ENCODE measurements at places on chromosomes 7 and 10.

GRCh38 chr7:45295222-45295621, 137.6 kb downstream of the RAMP3 start:
- no peak for DNase-seq

DNA sequence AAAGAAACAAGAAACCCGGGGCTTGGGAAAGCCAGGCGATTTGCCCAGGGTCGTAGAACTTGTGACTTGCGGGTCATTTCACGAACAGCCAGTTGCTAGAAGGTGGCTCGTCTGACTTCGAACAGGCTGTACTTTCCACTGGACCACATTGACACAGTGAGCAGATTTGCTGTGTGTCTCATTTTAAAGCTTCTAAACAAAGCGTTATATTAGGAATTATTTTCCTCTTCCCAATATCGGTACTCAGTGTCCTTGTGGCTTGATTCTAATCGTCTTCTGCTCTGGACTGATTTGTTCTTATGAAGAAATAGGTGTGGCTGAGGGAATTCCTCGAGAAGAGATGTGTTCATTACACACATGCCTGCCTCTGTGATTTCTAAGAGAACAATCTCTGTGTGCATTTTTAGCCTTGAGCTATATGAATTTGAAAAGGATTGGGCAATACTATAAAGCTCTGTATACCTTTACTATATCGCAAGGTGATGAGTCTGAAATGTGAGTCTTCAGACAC, 150.0 kb upstream of the PRR15 start:
- no peak for DNase-seq

GRCh38 chr7:132078891-132079735, 497.2 kb downstream of the PLXNA4 start:
- no peak for DNase-seq

DNA sequence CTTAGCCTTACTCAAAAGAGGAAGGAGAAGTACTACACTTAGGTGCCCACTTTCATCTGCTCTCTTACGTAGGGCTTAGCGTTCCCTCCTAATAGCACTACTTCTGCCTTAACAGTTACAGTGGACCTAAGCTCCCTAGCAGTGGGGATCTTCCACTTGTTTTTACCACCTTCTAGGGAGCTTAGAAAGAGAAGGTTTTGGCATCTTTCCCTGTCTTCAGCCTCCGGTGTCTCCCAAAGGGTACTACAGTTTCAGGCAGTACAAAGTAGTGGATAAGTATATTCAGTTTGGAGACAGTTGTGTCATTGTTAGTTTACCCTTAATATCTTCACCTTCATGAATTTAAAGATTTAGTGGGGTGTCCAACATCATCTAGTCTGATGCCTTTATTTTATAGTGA, 14.6 kb downstream of the CHRM2 start:
- no peak for DNase-seq

DNA sequence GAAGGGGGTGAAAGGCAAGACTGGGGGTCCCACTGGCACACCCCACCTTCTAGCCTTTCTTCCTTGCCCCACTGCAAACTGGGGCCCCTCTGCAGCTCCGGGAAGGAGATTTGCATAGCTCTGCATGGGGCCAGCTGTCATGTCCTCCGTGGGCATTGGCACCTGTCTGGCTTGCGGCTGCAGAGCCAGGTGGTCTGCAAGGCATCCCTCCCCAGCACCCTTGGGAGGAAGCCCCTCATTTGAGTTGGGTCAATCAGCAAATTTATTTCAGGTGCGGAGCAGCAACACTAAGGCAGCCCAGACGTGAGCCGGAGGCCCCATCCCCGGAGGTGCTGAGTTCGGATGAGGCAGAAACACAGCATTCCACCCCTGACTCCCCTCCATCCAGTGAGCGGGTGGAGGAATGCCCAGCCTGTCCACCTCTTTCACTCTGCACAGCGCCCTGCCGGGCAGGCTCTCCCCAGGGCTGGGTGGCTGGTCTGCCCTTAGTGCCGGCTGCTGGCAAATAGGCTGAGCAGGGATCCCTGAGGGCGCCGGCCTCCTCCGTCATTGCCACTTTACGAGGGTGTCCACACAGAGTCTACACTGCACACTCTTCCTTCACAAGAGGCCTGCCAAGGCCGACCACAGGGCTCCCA, 143.2 kb downstream of the TCERG1L start:
- DNase-seq: no peak

DNA sequence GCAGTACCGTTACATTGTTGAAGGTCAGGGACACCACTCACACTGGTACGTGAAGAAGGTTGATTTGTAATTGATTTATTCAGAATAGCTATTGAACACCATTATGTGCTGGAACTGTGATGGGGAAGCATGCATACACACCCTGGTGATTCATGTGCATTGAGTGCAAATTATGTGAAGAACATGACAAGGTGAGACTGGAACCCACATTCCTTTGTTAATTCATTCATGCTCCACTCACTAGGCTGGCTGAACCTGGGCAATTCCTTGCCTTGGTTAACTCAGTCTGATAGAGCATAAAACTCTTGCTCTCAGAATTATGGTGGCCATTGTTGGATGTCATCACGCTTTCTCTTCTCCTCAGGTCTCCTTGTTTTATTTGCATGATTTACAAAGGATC, 67.3 kb upstream of the TPK1 start:
- no peak for DNase-seq

DNA sequence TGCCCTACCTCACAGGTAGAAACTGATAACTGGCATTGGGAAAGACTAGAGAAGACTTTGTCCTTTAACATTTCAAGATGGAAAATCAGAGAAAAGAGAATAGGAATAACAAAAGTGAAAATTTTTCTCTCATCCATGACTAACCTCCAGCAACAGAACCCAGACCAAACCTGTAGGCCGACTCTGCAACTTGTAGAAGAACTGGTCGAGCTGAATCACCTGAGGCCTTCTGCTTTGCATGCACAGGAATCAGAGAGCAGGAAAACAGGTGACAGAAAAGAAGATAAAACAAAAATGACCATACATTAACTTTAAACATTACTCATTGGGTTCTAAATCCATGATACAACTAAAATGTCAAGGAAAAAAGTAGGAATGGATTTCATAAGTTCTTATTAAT, 137.1 kb downstream of the SLC25A13 start:
- no peak for DNase-seq

DNA sequence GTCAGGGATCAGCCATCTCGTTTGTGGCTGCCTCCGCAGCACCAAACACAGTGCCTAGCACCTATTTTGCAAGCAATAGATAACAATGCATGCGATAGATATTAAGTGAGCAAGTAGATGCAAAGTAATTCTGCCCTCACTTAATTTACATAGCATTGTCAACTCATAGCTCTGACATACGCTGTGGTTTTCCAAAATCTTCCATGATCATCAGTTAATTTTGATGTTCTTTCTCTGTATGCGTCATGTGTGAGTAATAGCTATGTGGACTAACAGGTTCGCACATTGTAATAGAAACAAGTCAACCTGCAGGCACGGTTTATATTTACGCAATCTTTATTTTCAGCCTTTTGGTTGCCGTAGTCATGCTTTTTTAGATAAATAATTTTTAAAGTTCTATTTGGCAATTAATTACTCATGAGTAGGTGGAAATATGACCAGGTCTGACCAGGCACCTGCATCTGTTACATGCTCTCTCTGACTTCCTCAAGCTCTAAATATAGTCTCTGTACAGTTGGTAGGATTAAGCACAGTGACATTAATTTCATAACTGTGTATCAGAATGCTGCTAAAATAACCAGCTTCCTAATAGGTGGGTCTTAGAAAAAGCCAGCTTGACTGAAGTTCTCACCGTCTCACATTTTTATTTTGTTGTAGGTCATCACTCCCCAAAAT, 13.3 kb downstream of the MAP3K8 start:
- no peak for DNase-seq

DNA sequence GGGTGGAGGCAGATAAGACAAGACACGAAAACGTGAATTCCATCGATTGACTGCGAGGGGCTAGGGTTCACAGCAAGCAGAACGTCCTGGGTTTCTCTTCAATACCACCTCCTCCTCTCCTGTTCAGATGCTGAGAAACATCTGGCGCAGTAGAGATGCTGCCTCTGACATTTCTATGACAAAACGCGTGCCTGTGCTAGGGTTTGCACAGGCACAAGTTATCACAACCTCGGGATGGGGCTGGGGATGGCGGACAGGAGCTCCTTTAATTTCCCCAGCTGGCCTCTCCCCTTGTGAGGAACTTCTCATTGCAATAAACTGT, 99.8 kb upstream of the SVIL start:
- DNase-seq: no peak

- DNase-seq: no peak
These were observed 21.1 kb upstream of the HBP1 start for GRCh38 chr7:107147464-107148393.
